ENCODE measurements at places on chromosomes 2 and 18.

GRCh38 chr2:239034561-239035341, 186.9 kb downstream of the TWIST2 start:
- no peak for DNase-seq

DNA sequence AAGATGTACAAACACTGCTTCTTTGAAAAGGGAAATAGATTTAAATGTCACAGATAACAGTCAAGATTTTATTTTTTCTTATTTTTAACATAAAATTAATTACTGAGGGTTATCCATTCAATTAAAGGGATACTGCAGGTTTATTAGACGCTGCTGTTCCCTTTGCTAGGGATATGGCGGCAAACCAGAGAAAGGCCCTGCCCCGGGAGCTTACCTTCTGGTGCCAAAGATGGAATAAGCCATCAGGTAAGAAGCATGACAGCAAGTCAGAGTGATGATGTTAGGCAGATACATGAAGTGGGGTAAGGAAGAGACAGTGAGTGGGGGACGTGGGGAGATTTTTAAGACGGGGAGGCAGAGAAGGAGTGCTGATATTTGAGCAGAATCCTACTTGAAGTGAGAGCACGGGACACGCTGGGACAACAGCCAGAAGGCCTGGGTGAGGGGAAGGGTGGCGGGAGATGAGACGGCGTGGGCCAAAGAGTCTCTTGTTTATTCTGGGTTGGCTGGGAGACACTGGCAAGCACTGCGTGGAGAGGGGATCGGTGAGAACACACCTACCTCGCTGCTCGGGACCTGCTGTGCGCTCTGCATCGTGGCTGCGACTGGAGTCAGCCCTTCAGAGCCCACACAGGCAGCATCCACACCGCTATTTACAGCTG, 250.5 kb upstream of the TMEM200C start:
- DNase-seq = no peak

DNA sequence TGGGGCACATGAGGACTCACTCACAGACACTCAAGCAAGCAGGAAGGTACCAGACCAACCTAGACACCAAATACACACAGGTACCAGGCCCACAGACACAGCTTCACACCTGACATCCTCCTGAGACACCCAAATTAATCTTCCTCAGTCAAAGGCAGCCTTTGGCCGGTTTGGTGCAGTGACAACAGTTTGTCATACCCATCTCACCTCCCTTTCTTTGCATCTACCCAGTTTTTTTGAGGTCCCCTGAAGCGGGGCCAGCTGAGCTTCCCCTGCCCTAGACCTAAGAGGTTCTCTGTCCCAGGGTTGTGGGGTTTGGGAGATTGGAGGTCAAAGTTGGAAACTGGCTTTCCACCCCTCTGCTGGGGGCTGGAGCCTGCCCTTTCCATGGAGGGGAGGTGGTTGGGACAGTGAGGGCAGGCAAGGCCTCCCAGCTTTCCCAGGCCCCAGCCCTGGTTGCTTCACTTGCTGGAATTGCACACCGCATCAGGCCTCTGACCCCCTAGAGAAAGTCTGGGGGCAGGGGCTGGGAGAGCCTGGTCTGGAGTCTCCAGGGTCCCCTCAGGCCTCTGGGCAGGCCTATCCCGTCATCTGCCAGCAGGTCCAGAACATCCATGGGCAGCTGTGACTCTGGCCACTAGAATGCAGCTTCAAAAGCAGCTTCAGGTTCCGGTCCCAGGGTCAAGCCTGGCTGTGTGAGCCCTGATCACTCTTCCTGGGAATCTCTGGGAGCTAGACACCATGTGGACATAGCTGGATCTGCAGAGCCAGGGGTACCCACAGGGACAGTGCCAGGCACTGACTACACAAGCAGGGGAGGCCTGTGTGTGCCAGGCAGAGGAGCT, 12.5 kb upstream of the TEX261 start:
- no peak for DNase-seq

DNA sequence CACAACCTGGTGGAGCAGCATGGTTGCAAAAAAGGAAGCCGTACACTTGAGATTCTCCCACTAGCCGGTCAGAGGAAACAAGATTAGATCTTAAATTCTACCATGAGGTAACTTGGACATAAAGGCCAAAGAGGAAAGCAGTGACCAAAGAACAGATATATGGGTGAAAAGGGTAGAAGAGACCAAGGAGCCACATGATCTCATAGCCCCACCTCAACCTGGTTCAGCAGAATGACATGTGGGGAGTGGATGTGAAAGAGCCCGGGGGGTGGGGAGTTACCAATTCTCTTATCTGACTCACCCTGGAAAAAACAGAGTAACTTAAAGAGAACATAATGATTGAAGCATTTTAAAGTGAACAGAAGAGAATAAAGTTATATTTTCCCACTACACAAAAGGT, 683.0 kb downstream of the DSC3 start:
- no peak for DNase-seq

- peak; percentile 31 for DNase-seq
Measured at GRCh38 chr18:50726960-50727589, 92.7 kb downstream of the MRO start.

GRCh38 chr2:237486334-237486818, 675 bp upstream of the MLPH start:
- DNase-seq = no peak

DNA sequence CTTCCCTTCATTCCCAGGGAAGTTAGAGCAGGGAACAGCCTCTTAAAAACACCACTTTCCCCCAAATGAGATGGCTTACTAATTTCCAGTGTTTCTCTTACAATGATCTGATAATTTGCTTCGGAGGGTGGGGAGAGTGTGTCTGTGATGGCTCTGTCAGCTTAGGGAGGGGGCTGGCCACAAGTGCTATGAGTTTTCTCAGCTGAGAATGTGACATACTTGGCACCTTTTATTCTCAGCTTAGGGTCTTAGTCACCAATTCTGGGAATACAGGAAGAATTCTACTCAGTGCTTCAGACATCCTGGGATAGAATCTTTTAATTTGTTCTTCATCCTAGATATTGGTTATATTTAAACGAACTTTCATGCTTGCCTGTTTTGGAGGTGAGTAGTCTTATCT, 64.4 kb downstream of the AOX1 start:
- no peak for DNase-seq

DNA sequence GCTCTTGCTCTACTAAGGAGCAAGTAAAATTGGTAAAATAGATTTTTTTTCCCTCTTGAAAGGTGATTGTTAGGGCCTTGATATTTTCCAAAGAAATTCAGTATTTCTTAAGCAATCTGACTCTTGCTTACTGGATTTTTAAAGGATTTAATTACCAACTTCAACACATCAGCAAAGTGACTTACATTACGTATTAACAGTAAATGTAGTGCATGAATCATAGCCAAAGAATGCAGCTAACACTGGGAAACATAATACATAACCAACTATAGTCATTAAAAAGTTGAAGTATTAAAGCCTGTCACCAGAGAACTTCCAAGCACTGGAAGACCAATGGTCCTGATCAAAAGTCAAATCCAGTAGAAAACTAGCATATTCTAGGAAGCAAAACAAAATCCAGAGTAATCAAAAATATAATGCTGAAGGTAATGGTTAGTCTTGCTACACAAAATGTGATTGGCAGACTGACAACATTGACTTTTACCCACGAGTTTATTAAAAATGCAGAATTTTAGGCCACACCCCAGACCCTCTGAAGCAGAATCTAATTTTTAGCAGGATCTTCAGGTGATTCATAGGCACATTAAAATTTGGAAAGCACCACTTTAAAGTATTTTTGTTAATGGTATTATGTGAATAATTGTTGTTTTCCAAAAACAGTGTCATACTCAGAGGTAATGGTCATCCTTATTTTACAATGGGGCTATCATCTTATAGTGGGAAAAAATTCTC, 31.8 kb upstream of the CAVIN2 start:
- no peak for DNase-seq

DNA sequence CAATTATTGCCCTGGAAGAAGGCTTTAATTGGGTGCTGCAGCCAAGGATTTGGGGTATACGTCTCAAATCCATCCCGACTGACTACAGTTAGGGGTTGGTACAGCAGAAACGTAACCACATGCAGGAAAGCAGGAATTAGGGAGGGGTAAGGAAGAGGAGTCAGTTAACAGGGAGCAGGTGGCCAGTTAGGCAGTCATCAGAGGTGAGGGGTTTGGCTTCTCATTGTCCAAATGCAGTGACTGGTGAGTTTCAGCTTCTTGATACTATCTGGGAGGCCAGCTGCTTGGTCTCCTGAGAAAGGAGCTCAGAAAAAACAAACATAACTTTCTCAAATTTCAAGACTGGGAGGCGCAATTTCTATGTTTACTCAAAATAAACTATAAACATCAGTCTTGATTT, 38.8 kb upstream of the UBE2F start:
- DNase-seq = no peak

Data from RPMI8226 (cell line).